ENCODE measurements at places on chromosomes 4 and X. TPM values are rescaled to one million over a fixed set of nuclear protein-coding genes. Genes with fewer than 3 reads are reported as not detected.

The HSFX1 gene
- 1.0 TPM for total RNA-seq

DNA sequence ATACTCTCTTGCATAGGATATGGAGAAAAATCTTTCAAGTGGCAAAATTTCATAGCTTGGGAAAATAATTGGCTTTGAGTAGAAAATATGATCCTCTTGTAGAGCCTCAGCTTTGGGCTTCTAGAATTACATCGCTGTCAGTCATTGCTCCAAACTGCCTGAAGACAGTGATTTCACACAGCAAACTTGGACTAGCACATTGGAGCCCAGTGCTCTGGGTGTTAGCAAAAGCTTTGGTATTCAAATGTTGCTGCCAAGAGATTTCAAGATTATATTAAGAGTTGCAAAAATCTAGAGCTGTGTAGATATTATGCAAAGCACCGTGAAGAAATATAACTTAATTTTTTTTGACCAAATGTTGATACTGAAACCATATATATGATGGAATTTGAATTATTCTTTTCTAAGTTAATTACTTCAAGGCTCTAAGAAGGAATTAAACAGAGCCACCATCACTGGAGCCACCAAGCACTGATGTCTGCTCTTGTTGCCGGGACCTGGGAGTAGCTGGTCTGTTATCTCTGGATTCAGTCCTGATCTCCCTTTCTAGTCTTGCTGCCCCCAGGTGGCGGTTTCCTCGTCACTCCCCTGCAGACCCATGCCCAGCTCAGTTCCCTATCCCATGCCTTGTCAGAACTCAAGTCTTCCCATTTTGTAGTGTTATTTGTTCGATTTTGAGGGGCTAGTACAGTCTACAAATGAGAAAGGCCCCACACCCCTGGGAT is 260.7 kb upstream of the SFRP2 start:
- peak; percentile 16 for DNase-seq

DNA sequence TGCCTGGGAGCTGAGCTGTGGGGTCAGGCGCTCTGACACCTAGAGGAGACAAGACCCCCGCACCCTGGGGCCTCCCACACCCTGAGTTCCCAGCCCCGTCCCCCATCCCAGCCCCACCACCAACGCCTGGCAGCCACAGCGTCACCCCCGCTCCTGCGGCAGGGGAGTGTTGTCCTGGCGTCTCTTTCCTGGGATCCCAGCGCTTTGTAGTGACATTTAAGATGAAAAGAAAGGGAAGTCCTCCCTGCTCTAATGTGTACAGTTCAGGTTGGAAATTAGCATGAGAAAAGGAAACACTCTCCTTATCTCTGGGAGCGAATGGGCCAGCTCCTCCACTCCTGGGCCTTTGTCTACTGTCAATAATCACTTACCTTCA is 112.1 kb downstream of the FAM53A start:
- no peak for DNase-seq

DNA sequence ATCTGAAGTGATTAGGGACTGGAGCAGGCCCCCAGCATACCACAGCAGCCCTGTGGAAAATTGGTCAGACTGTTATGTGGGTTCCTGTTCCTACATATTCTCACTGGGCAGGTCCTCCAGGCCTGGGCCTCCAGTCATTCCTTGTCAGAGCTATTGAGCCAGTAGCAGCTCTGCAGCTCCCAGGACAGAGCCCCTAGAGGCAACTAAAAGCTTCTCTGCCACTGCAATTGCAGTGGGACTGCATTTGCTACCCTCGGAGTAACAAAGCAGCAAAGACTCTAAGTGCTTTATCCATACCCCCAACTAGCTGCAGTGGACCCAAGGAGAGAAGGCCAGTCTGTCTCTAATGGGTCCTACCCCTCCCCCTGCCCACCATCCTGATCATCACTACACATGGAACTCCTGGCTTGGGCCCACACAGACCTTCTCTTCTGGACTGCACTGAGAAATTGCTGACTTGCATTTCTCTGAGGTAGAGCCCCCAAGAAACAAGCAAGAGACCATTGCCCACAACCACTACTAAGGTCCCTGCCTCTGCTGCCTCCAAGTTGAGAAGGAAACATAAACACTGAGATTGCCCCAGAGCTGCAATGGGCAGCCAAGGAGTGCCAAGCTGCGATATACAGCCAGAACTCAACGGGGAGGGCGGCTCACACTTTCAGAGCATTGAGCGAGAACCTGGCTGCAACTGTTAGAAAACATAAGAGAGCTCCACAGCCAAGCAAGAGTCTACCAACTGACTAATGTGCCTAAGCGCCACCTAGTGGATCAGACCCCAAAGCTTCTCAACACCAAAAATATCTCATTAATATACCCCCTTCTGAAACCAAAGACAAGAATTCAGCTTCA is 738.7 kb upstream of the NDST4 start:
- DNase-seq: peak; percentile 32

- DNase-seq: peak; percentile 19
Observed at GRCh38 chr4:89486042-89486441, 178.4 kb upstream of the GPRIN3 start.

The PFKFB1 gene
- 0.67 TPM for total RNA-seq

The ADAMTS3 gene
- total RNA-seq: 0.24 TPM

The NKX1-1 gene
- total RNA-seq: not detected

GRCh38 chrX:21757960-21758359 is at the start of gene SMPX:
SMPX (minus strand) TSS chrX:21758116; CDS start chrX:21754290, 3,826 bp downstream.
- DNase-seq: no peak

- peak; percentile 19 for DNase-seq
Observed at GRCh38 chr4:189202869-189203271, 737.8 kb upstream of the FRG1 start.

The DCUN1D4 gene
- 43.5 TPM for total RNA-seq

The NPNT gene
- total RNA-seq: not detected
